ENCODE measurements at places on chromosomes 6 and 20.

- no peak for DNase-seq
Measured at GRCh38 chr20:20872428-20872827, 160.0 kb upstream of the RALGAPA2 start.

DNA sequence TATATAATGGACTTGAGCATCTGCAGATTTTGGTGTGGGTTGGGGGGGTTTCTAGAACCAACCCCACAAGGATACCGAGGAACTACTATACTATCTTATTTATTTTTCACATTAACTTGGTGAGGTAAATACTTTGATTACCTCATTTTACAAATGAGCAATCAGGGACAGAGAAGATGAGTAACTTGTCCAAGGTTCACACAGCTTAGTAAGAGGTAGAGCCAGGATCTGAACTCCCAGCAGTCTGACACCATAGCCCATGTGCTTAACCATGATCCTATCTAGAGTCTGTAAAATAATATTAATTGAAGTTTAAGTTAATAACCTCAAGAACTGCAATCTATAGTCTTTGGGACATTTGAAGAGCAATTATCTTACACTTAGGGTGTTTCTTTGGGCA is 28.6 kb downstream of the DHX35 start:
- DNase-seq, result no peak

DNA sequence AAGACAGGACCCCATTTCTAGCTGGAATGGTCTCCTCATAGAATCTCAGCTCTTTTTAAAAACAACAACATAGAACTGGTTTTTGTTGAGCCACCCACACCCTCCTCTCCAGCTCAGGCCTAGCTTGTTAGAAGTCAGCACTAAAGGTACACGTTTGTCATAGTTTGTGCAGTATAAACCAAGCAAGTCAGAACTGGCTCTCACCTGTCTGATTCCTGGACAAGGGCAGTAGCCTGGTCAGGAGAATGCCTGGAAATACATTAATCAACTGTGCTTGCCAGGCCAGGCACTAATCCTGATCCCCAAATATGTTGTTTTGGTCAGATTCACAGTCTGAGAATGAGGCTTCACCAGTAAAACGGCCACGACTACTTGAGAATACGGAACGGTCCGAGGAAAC is 296.7 kb downstream of the ZFAND3 start:
- no peak for DNase-seq

GRCh38 chr6:81996414-81996813 is 243.9 kb upstream of the TENT5A start:
- no peak for DNase-seq

GRCh38 chr20:50694379-50695134 is 3.2 kb upstream of the RIPOR3 start:
- no peak for DNase-seq

DNA sequence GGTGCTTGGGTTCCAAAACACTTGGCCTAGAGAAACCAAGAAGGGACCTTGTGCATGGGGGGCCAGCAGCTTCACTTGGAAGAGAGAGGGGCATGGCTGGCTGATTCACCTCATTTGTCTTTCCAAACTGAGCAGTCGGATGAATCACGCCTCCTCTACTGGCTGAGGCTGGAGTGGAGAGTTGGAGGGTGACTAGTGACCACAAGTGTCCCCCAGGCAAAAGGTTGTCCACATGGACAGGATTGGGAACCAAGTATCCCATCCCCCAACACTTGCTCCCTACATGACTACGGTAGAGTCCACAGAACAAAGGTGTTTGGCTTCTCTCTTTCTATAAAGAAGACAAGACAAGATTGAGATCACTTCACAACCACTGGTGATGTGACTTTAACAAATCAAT is 875.6 kb downstream of the QKI start:
- DNase-seq, result no peak

- no peak for DNase-seq
Measured at GRCh38 chr20:46260480-46260879, 47.8 kb downstream of the CDH22 start.

DNA sequence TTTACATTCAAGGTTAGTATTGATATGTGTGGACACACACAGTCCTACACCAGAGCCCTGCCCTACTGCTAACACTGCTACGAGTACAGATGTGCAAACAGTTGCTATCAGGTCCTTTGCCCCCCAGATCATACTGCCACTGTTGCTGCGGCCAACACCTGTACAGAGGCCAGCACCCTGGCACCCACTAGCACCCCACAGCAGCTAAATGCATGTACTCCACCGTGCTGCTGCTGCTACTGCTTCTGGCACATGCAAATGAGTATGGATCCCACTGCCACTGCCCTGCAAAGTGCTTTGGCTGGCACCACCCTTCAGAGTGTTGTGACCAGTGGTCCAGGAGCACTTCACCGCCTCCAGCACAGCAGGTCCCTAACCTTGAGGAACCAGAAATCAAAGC is 621.9 kb downstream of the GRIK2 start:
- DNase-seq, result no peak

DNA sequence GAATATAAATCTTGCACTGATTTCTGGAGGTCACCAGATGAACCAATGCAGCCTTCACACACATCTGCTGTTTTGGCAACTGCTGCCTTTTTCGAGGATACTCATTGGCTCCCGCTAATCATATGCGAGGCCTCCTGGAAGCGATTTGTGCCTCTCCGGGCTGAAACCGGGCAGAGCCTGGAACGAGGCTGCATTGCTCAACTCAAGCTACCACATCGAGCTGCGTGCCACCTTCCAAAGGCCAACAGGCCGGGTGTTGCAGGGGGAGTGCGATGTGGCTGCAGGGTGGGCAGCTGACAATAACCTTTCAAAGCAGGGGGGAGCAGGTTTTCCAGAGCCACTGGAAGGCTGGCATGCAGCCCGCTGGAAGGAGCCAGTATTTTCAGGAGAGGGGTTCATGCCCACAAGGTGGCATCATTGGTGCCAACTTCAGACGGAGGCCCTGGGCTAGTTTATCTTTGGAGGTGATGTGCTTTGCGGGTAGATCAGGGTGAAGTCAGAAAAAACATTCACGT is 122.6 kb upstream of the IFNGR1 start:
- DNase-seq, result peak; percentile 4

DNA sequence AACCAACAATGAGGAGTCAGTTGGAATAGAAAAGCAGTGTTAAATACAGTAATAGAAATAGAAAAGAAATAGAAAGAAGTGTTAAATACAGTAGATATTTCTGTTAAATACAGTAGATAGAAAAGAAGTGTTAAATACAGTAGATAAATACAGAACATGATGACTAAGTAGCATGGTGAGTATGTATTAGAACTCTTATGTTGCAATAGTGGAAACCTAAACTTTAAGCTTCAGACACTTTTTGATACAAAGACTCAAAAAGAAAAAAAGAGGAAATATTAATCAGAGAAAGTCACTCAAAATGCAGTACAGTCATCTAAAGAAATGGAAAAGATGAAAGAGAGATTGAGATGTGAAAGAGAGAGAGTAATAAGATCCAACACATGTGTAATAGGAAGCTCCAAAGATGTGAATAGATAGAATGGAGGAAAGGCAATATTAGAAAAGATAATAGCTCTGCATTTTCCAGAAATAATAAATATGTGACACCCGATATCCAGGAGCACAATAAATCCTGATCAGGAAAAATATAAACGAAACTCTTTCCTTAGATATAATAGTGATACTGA is 131.5 kb upstream of the KCNK16 start:
- DNase-seq, result no peak

- DNase-seq, result no peak
Measured at GRCh38 chr20:49583669-49584417, 15.9 kb upstream of the PTGIS start.

DNA sequence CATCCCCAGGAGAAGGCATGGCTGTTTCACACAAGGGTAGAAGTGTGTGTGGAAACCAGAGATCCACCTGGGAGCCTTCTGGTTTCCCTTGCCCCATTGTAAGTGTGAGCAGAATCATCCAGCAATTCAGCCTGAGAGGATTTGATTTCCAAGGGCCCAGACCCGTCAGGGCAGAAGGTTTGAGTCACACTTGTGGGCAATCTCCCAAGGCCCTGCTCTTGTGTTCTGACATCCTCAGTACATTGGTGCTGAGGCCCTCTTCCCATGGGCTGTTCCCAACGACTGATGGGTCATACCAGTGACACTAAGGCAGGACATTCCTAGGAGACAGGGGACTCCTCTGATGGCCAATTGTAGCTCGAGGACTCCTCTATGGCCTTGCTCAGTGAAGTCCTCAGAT is 58.2 kb upstream of the POLR1H start:
- DNase-seq, result no peak

- peak; percentile 7 for DNase-seq
Measured at GRCh38 chr20:41428285-41428684, 61.7 kb upstream of the EMILIN3 start.

DNA sequence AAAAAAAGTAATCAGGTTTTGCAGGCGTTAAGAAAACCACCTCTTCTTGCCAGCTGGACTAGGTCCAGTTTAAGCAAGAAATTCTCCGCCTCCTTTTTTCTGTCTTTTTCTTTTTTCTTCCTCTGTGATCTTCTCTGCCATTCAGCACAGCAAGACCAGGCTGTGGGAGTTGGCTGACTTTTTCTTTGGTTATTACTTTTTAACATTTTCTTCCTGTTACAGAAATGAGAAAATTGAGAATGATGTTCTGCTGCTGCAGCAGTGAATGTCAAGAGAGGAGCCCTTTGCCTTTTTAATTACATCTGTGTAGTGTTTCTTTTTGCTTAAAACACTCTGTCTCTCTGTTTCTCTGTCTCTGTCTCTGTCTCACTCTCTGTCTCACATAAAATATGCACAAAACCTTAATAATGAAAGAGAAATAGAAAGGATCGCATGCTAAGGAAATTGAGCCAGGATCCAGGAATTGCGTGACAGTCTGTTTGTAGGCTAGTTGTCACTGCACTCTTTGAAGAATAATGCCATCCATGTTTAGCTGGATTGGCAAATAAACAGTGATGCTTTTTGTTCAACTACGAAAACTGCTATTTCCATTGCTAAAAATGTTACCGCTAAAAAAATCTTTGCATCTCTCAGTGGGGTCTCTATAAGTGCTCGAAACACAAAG is 103.2 kb upstream of the SUPT3H start:
- DNase-seq, result no peak

- DNase-seq, result no peak
Measured at GRCh38 chr20:9270831-9271230, 201.9 kb downstream of the PLCB4 start.

DNA sequence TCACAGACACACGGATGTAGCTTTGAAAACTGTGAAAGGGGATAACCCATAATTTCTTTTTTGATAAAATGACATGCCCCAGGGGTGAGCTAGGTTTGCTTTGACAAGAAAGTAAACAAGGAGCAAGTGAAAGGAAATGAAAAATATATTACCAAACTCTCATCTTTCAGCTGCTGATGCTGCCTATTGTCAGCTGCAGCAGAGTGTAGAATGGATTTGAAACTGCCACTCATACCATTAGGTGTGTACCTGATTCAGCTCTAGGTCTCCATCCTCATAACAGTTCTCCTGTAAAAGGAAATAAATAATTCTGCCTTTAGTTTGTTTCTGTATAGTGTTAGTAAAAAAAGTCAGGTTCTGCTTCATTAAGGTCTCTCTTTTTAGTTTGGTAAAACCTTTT is 415.1 kb upstream of the MARCKS start:
- DNase-seq, result no peak

- peak; percentile 62 for DNase-seq
Measured at GRCh38 chr6:95577304-95578105, at the start of gene MANEA. MANEA (plus strand) TSS chr6:95577535; CDS start chr6:95586440, 8,905 bp downstream.

DNA sequence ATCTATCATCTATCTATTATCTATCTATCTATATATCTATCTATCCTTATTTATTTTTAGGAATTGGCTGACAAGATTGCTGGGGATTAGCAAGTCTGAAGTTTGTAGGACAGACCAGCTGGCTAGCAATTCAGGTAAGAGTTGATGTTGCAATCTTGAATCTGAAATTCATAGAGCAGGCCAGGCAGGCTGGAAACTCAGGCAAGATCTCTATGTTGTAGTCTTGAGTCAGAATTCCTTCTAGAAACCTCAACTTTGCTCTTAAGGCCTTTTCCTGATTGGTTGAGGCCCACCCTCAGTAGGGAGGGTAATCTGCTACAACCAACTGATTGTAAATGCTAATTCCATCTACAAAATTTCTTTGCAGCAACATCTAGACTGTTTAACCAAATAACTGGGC is 19.2 kb downstream of the MAPK13 start:
- no peak for DNase-seq

DNA sequence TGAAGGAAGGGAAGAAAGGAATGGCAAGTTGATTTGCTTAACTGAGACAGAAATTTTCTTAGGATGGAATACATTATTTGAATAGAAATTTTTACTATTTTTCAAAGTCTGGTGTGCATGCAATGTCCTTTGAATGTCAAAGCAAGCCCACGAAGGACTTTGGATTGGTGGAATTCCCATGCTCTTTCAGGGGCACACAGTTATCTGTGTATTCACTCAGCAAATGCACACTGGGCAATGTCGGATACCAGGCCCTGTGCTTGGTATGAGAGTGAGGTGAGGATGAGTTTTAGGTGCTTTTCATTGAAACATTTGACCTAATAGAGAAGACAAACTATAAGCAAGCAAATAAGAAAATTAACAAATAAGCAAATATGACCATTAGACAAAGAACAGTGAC is 73.3 kb downstream of the SYCP2L start:
- DNase-seq, result no peak

- DNase-seq, result no peak
Measured at GRCh38 chr6:3176562-3177355, 19.4 kb upstream of the TUBB2A start.

GRCh38 chr20:60822699-60823607 is 429.1 kb upstream of the CDH4 start:
- no peak for DNase-seq

DNA sequence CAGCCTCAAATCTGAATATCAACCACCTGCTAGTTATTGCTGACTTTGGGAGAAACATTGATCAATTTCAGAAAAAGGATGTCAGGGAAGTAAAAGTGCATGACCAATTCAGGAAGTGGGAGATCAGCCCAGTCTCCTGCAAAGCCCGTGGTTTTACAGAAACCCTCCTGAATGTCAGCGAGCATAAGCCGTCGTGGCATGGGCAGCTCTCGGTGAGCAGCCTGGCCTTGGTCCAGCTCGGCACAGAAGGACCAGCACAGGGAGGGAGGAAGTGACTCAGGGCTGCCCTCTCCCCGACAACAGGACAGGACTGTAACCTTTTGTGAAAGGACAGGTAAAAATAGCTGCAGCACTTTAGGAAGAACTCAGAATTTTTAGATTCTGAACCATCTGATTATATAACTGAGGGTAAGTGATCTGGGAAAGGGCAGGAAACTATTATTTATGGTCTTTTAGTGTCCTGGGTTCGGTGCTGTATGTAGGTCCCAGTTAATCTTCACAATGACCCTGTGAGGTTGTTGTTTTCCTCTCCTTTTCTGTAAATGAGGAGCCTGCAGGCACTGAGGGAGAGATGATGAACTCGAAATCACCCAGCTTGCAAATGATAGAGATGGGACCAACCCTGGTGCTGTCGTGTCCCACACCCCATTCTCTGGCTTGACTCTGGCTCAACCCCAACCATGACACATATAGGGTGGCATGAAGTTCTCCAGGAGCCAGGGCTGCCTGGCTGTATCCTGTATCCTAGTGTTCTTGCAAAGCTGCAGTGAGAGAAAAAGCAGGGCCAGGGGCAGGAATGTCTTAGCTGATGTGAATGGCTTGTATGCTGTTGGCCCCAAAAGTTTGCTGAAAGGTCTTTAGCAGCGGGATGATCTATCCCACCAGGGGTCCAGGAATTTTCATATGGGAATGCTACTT is 37.6 kb downstream of the NRN1 start:
- DNase-seq, result no peak

- DNase-seq, result no peak
Measured at GRCh38 chr6:163862701-163863100, 448.2 kb downstream of the QKI start.

- DNase-seq, result no peak
Measured at GRCh38 chr20:24007758-24008157, 19.2 kb upstream of the GGTLC1 start.

All from stimulated activated CD4-positive, alpha-beta T cell treated with anti-CD3 and anti-CD28 coated beads, Interleukin-15, amount 100 ng/mL, for 48 hours (primary cell).